ENCODE measurements at places on chromosomes 5 and 9.

GRCh38 chr9:81964218-81965171 lies 21.2 kb downstream of the SPATA31D3 start:
- DNase-seq = no peak

GRCh38 chr9:132970324-132971062 lies 8.0 kb upstream of the GFI1B start:
- DNase-seq = no peak

- DNase-seq = no peak
Measured at GRCh38 chr5:63774939-63775338, 187.3 kb downstream of the HTR1A start.

- DNase-seq = no peak
Measured at GRCh38 chr9:112063151-112063550, 111.9 kb downstream of the SUSD1 start.

GRCh38 chr5:143036146-143036927 lies 266.2 kb downstream of the ARHGAP26 start:
- DNase-seq = no peak

DNA sequence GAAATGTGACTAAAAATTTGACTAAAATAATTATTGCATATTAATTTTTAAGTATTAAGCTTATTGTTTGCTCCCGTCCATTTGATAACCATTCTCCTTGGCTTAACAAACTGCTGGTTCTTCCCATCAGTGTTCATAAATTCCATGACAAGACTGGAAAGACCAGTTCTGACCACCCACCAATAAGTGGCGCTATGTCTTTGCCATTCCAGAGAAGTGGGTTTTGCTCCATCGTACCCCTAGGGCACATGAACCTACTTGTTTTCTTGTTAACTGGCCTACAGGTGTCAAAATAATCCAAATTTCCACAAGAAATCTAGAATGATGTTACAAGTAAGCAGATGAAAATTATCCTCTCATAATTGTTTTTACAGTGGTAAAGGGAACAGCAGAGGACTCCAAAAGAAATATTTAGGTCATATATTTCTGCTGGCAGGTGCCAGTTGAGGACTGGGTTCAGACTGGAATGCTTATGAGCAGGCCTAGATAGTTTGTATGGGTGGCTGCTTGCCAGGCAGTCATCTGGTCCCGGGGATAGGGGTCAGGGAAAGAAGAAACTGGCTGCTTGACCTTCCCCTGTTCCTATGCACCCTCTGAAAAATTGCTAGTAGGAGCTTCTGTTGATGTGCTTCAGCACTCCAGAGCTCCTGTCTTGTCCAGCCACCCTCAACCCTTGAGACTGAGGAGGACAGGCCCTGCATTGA lies 283.1 kb upstream of the ADAMTSL1 start:
- DNase-seq = no peak

DNA sequence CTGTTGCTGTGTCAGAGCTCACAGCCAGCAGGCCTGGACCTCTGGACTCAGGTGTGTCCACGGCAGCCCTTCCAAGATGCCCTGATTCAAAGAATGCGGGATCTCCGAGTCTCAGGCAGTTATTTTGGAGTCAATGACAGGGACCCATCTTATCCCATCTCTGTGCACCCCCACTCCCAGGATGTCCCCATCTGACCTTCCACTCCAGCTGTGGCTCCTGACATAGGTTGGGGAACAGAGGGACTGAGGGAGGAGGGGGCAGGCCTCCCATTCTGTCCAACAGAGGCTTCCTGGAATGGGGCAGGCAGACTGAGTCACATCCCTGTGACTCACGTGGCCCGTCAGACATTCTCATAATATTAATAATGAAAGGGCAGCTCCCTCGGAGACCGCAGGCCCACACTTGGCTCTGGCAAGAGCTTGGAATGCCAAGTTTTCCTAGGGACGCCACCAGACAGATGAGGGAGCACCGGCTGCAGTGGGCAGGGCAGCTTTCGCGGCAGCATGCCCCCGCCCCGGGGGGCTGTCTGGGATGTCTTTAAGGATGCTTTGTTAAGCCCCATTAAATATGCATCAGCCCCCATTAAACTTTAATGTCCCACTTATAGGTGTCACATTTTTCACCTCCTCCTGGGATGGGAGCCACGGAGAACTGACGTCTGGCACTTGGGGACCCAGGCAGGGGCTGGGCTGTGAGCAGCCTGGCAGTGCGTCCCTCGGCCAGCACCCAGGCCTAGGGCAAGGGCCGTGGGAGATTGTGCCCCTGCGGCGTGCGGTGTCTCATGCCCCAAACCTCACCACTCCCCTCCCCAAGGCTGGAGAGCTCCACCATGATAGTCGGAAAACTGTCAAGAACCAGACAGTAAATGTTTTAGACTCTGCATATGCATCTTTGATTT lies 23.6 kb upstream of the FIBCD1 start:
- DNase-seq = no peak

DNA sequence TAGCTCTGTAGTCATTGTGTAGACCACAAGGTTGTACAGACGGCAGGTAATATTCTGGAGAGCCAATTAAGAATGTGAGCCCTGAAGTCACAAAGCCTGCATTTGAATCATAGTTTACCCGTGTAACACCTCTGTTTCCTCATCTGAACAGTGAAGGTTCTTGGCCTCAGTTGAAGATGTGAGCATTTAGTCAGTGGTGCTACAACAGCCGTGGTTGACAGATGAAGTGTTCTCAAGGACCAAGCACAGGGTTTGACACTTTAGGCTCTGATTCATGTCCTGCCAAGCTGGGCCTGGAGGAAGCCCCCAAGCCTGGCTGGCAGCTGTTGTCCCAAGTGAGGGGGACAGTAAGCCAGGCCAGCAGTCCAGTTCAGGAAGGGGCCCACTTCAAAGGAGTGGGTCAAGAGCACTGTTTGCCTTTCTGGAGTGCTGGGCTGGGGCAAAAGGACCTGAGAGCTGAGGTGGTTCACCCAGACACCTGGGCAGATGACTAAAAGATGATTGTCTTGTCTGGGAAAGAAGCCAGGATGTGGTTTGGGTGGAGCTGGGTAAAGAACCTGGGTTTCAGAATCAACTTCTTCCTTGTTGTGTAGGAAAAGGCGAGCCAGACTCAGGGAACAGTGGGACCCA lies 20.7 kb downstream of the FAXDC2 start:
- DNase-seq = no peak

DNA sequence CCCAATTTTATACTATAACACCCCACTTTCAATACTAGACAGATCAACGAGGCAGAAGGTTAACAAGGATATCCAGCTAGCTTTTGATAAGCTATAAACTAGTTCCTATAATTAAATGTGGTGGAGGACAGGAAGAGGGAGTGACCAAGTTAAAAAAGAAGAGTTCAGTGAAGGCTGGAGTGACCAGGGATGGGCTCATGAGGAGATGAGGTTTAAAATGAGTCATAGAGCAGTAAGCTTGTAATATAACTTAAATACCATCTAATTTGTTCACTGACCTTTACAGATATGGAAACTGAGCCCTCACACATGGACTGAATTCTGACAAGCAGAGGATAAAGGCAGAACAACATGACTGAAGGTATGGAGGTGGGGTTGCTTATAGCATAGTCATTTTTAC lies 284.5 kb downstream of the SPATA31D1 start:
- no peak for DNase-seq

GRCh38 chr5:42499016-42499415 lies 75.8 kb downstream of the GHR start:
- no peak for DNase-seq

DNA sequence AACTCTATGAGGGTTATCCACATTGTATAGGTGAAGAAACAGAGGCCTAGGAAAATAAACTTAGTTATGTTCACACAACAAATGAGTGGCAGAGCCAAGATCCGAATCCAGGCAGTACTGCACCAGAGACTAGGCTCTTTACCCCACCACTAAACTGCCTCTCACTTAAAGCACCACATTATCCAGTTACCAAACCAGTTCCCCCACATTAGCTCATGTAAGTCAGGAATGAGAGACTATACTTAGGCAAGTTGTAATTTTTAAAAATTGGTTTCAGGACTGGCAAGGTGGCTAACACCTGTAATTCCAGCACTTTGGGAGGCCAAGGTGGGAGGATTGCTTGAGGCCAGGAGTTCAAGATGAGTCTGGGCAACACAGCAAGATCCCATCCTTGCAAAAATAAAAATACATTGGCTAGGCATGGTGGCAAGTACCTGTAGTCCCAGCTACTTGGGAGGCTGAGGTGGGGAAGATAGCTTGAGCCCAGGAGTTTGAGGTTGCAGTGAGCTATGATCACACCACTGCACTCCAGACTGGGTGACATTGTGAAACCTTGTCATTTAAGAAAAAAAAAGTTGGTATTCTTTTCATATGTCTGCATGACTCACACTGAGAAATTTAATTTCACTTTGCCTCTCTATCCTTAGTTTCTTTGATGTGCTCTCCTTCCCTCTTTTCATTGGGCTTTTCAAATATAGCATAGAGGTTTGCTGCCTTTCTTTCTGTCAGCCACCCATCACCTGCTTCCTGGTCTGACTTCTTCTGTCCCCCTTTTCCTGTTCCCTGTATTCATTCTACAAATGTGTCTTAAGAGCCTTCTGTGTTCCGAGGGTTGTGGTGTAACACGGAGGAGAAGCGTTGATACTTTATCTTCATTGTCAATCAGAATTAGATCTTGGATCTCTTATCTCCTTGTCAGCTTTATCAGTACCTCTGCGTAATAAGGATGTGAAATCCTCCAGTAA lies 64.7 kb downstream of the ERMP1 start:
- DNase-seq = no peak

DNA sequence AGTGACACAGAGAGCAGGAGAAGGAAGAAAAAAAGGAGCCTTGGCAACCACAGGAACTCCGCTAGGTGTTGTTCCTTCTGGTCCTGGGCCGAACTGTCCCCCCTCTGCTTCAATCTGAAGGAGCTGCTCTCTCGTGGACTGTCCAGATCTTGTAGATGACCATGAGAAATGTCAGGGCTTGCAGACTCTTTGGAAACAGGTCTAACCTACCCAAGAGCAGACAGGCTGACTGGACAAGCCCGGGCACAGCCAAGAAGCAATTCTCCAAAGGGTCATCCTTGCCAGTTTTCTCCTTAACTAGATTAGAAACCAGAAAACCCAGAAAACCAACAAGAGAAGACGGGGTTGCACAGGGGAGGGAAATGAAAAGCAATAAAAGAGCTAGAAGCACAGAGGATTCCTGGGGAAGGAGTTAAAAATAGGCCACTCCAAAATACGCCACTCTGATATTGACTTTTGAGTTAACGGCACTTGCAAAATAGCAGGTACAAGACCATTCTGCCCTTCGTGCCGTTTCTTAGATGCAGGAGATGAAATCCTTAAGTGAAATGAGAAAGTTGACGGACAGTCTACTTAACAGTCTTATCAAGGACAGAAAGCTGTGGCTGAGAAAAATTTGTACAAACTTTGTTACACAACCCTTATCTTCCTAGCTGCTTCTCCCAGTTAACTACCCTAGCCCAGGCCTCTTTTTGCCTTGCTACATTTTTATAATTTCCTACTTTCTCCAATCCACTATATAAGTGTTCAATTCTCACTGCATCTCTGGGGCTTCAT lies 5.8 kb downstream of the GCNT4 start:
- no peak for DNase-seq

DNA sequence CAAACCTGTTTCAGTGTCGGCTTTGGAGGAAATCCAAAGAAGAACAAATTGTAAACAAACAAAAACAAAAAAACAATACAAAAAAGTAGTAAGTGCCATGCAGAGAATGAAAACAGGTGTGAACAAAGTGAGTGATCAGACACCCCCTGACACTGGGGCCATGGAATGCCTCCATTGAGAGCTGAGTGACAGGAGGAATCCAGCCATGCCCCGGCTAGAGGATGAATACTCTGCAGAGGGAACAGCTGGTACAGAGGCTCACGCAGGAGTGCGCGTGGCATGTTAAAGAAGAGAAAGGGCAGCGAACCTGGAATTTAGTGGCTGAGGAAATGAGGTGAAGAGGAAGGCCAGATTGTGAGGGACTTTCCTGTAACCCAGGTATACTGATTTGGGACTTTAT lies 15.5 kb upstream of the CCNJL start:
- DNase-seq = no peak

DNA sequence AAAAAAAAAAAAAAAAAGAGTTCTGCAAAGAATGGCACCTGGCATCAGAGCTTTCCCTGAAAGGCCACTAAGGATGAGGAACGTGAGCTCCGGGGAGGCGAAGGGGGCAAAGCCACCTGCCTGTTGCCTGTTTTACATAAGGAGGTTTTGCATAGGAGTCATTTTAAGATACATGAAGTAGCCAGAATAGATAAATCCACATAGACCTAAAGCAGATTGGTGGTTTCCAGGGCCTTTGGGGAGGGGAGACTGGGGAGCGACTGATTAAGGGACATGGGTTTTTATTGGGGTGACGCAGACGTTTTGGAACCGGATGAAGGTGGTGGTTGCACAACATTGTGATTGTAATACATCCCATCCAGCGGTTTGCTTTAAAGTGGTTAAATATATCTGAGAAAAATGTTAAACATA lies 7.1 kb downstream of the NEK6 start:
- DNase-seq = no peak

GRCh38 chr9:119366909-119367682 lies 2.1 kb downstream of the BRINP1 start:
- DNase-seq = no peak

GRCh38 chr5:114702731-114703130 lies 340.9 kb downstream of the KCNN2 start:
- DNase-seq = no peak

GRCh38 chr5:5881294-5881693 lies 458.8 kb downstream of the ICE1 start:
- DNase-seq = no peak
